Stimulated activated CD8-positive, alpha-beta memory T cell treated with anti-CD3 and anti-CD28 coated beads, Interleukin-7, amount 100 ng/mL, for 4 hours (primary cell): ENCODE measurements at places on chromosomes 2 and 18.

DNA sequence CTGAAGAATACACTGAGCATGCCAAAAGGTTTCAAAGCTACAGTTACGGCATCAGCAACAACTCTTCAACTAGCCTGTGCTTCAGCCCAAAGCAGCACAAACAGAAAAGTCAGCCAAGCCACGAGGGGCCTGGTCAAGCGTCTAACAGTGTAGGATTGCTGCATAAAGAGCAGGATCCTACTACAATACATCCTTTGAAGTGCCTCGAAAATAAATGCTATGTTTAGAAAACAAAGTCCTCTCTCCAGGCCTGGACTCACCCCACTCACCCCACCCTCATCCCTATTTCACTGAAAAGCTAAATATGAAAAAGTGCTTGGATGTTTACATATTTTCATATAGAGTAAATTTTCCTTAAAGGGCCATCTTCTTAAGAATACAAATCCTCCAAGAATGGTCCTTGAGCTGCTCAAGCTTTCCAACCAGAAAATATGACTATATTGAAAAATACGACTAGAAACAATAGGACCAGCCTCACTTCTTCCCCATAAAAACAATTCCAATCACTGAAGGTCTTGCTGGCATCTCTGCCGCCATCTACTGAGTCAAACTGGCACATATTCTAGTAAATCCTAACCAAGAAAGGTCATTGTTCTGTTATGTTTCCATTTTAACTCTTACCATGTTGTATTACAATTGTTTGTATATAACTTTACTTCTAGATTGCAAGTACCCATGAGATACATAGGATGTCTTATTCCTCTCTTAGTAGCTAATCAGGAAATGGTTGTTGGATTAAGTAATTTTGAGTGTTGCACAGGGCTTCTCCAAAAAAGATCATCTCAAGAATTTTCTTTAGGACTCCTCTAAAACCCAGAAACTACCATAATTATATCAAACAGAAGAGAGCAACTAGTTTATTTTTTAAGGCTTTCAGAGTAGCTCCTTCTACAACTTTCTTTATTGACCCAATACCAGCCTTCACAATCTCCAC is 63.6 kb downstream of the CLHC1 start:
- peak; percentile 11 for DNase-seq

DNA sequence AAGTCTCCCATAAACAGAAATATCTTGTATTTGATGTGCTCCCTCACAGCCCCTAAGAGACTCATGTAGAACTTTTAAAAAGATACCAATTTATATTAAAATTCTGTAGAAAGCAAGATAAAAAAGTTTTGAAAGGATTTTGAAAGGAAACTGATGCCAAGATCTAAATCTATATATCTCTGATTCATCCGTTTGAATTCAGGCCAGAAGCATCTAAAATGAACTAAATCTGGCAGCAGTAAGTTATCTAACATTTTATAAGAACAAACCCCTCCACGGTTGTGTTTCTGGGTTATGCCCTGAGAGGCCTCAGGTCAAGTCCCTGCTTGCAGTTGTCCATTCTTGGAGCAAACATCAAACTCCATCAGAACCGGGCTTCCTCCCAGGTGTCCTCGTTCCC is 165.8 kb downstream of the FBXO15 start:
- DNase-seq, result no peak

GRCh38 chr2:132547090-132547687 is 122.8 kb downstream of the LYPD1 start:
- DNase-seq, result no peak

DNA sequence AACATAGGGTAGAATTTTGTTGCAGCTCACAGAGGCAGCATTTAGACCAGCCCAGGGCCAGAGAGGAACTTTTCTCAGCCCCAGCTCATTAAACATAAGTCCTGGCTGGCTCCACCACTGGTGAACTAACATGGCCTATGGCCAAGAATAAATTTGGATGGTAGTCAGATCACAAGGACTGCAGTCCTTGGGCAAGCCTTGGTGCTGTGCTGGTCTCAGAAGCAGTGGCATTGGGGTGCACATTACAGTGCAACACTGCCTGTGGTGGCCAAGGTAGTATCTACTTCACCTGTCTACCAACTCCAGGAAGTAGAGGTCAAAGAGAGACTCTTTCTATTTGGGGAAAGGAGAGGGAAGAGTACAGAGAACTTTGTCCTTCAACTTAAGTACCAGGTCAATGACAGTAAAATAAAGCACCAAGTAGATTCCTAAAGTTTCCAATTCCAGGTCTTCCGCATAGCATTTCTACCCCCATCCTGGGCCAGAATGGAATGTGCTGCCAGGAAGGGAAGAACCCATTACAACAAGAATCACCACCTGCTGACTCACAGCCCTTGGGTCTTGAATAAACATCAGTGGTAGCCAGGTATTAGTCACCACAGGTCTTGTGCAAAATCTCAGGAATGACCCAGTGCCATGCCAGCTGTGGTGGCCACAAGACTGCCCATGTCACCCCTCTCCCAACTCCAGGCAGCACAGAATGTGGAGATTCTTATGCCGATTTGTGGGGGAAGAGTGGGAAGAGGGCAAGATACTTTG is 155.4 kb upstream of the FSIP2 start:
- DNase-seq, result no peak

DNA sequence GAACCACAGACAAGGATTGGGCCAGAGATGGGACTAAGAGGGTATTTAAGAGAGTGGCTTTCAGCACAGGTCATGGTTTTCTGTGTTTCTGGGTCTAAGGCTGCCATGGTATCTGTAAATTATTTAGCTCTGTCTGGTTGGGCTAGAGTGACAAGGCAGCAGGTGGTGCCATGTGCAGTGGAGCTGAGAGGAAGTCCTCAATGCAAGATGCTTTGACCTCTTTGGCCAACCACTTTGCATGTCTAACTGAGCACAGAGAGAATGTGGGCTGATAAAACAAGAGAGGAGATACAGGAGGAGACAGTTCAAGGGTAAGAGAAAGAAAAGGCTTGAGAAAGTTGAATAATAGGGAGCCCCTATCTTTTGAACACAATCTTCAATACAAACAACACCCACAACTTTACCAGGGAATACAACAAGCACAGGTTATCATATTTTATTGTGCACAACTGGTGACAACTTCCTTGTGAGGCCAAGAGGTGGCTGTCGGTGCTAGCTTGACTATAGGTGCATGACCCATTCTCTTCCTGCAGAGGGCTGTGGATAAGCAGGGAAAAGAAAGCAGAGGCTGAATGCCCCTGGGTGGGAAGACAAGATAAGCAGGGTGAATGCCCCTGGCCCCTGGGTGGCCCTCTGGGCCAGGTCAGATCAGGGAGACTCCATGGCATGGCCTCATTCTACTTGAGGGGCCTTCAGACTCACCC is 12.3 kb downstream of the FLACC1 start:
- DNase-seq, result no peak

- no peak for DNase-seq
Observed at GRCh38 chr18:31419457-31419932, 28.0 kb upstream of the DSG3 start.

- no peak for DNase-seq
Observed at GRCh38 chr2:195490319-195490718, 166.7 kb upstream of the SLC39A10 start.

DNA sequence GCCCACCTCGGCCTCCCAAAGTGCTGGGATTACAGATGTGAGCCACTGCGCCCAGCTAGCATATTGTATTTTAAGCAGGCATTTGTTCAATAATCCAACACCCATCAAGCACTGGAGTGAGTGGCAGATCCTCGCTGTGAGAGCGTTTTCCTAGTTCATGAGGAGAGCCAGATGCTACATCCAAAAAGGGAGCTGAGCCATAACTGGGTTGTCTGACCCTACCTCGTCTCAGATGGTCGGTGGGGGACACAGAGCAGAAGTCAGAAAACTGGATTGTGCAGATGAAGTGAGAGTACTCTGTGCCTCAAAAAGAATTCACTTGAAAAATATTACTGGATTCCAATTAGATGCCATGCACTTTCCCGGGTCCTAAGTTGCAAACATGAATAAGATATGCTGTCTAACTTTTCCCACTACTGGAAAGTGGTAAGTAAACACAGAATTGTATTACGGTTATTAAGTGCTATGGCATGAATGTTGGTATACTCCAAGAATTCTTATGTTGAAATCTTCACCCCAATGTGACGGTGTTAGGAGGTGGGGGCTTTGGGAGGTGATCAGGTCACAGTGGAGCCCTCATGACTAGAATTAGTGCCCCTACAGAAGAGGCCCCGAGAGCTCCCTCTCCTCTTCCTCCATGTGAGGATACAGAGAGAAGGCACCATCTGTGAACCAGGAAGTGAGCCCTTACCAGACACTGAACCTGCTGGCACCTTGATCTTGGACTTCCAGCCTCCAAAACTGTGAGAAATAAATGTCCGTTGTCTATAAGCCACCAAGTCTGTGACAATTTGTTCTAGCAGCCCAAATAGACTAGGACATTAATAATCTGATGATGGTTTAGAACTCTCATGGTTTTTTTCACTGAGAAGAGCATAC is 21.5 kb downstream of the SOWAHC start:
- no peak for DNase-seq

DNA sequence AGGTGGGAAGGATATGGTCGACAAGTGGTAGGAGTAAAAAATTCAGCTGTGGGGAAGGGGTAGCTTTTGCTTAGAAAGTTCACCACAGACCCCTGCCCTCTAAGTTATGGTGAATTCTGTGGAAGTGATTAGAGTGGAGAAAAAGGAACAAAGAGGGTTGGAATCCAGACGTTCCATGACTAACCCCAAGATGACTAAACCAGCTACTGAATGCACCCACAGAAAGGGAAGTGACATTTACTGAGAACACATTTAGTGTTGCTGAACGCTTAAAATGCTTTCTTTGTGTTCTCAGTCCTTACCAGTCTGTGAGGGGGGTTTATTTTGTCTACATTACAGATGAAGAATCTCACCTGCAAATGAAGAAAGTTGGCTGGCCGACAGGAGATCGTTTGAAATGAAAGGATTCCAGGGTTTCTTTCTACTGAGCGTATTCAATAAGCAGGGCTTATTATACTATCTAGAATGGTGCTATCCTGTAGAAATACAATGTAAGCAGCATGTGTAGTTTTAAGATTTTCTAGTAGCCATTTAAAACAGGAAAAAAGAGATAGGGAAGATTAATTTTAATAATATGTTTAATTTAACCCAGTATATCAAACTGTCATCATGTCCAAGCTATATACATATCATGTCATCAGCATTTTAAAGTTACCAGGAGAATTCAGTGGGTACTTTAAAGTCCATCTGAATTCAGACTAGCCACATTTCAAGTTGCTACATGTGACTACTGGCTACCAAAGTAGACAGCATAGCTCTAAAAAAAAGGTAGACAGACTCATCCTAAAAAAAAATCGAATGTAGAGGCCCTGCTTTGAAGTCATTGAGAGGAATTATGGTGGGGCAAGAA is 60.1 kb downstream of the LIMS1 start:
- no peak for DNase-seq

GRCh38 chr18:26448714-26449159 is 99.6 kb downstream of the KCTD1 start:
- DNase-seq, result no peak

- DNase-seq, result no peak
Observed at GRCh38 chr18:60259052-60259681, 113.4 kb downstream of the MC4R start.

DNA sequence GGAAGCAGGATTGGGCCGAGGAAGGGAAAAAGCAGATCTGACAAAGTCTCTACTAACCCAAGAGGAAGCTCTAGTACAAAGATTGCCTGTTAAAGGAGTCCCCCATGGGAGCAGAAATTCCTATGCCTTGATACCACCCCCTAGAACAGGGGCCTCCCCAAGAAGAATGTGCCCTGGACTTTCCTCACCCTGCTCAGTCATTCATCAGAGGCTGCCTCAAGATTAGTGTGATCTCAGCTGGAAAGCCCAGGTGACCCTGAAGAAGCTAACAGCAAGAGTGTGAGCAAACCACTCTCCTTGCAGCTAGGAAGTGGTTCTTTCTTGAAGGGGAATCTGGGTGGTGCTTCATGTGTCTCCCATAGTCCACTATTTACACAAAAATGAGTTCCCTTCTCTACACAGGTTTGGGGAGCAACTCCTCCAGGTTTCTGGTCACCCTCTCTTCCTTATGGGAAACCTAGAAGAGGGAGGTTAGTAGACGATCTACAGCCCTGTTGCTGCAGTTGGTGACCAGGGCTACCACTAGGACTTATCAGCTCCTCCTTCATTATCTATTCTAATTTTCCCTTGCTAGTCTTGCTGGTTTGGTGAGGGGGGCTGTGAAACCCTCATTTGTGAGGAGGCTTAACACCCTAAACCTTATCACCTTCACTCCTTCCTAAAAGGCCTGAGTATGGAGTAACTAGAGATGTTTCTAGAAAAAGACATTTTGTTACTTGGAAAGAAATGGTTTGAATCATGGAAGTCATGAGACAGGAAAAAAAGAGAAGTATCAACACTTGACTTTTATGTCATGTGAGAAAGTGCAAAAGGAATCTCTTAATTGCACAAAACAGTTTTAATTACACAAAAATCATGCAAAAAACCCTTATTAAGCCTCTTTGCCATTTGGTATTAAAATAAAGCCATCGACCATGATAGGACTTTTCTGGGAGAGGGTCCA is 2.9 kb upstream of the WDR7 start:
- DNase-seq, result no peak

GRCh38 chr2:227234429-227234828 is 70.0 kb downstream of the COL4A3 start:
- no peak for DNase-seq

GRCh38 chr2:221571551-221572218 is 419 bp downstream of the EPHA4 start:
- no peak for DNase-seq

DNA sequence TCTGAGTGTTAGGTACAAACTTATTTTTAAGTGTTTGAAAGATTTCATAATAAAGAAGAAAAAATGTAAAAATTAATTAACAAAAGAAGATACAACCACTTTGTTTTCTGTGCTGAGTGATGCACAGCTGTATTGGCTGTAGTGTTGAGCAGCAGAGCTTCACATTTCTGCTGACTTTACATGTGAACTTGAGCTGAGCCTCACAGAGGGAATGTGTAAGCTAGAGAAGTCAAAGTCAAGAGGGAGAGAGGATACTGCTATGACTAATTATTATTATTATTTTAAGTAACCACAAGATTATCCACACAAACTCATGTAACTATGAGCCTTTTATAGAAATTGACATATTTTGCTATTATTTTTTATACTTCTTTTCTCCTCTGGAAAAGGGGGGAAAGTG is 159.1 kb upstream of the ZSWIM2 start:
- no peak for DNase-seq

DNA sequence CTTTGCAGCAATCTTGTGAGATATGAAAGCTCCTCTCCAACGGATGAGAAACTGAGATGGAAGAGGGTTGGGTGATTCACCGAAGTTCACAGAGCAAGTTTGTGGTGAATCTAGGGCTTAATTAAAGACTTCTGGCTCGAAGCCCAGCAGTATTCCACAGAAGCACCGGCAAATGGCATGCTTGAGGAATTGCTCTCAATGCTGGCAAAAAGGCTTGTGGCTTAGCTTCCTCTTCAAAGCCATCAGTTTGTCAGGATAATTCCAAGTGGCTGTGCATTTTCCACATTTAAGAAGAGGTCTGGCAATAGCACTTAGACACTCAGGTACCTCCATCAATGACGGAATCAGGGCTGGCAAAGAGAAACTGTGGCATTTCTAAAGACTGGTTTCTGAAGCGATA is 98.7 kb upstream of the SLC66A3 start:
- DNase-seq, result no peak
